ENCODE measurements at places on chromosomes 2 and 18.

DNA sequence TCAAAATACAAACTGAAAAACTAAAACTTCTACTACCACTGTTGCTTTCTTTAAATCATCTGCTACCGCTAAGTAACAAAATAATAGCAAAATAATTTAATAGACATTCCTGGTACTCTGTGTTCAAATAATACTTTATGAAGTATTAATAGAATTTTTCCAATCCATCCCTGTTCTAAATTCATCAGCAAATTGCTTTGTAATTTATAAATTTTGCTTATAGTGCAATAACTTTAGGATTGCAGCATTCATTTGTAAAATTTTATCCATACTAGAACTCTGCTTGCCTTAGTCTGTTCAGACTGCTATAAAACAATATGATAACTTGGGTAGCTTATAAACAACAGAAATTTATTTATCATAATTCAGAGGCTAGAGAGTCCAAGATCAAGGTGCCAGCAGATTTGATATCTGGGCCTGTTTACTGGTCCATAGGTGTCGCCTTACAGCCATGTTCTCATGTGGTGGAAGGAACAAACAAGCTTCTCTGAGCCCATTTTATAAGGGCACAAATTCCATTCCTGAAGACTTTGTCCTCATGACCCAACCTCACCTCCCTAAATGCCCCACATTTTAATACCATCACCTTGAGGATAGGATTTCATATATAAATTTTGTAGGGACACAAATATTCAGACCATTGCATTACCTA is 415.1 kb upstream of the MAP2 start:
- no peak for DNase-seq

GRCh38 chr2:28702415-28702861 is 49.2 kb upstream of the PPP1CB start:
- no peak for DNase-seq

DNA sequence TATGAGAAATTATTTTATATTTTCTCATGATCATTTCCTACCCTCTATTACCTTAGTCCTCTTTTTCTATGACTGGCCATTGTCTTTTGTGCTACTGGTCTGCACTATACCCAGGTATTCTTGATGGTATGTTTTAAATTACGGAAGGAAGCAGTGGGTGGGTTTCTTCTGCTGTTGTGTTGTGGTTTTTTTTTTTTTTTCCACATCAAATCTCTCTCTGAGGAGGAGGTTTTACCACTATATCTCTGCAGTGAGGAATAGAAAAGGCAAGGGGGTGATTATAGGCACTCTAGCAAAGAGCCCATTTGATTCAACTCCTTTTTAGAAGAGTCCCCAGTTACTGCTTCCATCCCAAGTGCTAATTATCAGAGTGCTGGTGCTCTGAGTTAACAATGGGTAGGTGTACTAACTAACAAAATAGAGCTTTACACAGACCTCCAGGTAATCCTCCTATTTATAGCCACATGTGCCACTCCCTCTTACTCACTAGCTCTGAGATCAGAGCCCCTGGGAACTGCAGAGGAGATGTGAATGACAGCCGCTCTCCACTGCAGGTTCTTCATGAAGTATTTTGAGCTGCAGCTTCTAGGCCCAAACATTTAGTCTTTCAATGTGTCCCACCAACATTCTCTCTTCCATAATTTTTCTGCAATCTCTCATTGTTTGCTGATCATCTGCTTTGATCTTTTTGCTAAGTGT is 301.6 kb upstream of the GULP1 start:
- DNase-seq, result no peak

GRCh38 chr2:59027320-59027719 is 786.2 kb upstream of the FANCL start:
- no peak for DNase-seq

GRCh38 chr2:50594233-50594632 is 437.7 kb downstream of the NRXN1 start:
- no peak for DNase-seq

DNA sequence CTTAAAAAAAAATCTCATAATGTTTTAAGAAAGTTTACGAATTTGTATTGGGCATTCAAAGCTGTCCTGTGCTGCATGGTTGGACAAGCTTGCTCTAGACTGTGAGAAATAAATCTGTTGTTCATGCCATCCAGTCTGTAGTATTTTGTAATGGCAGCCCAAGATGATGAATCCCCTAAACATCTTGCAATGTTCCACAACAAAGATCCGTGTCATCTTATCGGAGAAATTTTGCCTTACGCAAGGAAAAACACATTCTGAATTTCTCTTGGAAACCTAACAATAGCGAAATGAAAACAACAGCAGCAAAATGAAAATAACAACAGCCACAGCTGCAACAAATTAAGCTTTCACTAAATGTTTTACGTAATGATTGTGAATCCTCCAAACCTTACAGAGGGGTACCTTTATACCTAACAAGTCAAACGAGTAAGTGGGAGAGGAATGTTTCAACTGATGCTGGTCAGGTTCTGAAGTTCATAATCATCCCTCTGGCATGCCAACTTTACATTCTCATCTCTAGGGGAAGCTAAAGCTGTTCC is 76.1 kb upstream of the RNU4ATAC start:
- DNase-seq, result no peak

DNA sequence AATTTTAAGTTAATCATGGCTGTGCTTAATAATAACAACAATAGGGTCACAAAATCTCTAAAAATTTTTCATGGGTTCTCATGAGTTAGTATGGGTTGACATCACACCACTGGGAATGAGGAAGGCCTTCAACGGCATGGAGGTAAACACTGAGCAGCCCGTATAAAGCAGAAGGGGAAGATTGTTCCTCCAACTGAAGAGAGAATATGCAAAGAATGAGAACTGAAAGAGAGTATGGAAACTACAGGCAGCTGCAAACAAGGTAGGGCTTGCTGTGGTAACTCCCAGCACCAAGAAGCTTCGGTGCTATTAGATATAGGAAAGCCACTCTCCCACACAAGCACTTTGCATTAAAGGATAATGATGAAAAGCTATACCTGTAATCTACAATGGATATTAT is 1242.3 kb upstream of the CELF4 start:
- DNase-seq, result no peak

DNA sequence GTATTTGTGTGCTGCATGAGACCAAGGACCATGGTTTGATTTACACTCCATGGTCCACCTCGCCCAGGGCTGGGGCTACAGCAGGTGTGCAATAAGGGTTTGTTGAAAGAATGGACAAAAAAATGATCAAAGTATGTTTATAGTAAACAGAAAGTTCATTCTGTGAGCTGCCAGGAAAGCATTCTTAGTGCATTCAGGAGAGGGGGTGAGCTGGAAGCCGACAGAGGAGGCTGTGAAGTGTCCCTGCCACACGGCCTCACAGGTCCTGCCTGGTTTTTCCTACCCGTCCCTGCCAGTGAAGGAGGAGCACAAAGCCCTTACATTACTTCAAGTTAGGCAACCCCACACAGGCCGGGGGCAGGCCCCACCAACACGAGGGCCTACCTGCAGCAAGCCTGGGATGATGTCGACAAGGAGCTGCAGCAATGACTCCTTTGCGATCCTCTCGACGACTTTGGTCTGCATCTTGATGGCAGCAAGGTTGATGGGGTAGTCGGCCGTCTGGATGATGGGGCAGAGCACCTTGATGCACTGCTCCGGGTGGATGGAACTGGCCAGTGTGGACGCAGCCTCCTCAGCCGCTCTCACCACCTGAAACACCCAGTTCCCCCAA is 63.2 kb upstream of the TFCP2L1 start:
- DNase-seq, result no peak

All from inflammatory macrophage treated with lipopolysaccharide for 4 hours (primary cell).